Prostate gland (tissue), 2 donors: ENCODE measurements at places on chromosomes 6 and 20. TPM values are rescaled to one million over a fixed set of nuclear protein-coding genes. Genes with fewer than 3 reads are reported as not detected.

The OVOL2 gene
- total RNA-seq, result 34.8 TPM

The DYNLT2 gene
- total RNA-seq, result 7.2 TPM

The PDCD2 gene
- 110 TPM for total RNA-seq

The GFOD1 gene
- total RNA-seq, result 12.2 TPM

DNA sequence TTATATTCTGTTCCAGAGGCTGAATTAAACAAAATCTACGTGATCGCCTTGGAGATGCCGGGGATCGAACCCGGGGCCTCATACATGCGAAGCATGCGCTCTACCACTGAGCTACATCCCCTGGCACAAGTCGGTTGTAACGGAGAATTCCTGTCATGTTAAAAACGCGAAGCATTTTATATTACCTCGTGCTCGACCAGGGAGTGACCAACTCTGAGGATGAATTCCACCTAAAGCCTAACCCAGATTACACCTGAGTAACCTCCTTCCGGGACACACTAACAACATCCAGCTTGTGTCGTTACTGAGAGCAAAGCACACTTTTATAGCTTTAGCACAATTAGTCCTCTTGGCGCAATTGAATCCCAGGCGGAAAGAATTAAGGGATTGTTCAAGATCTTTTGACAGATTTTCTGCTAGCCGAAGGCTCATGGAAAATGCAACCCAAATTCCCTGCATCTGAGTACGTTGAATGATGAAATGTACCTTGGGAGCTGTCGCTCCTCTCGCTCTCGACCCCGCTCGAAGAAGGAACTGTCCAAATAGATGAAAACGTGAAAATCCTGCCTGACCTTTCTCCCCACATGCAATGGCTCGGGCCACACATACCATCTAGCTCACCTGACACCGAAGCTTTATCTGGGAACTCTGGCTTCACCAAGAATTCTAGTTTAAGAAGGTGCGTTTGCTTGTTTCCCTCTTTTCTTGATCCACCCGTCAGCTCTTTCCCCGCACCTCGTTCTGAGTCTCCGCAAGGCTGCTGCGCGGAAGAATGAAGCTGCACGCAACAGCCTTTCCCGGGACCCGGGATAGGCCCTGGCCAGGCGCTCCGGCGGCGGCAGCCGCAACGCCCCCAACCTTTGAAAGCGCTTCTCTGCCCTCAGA lies 148.3 kb downstream of the GPX5 start:
- DNase-seq, result no peak
- H3K36me3 ChIP-seq, result no peaks in the 10 kb centered on the region
- H3K27me3 ChIP-seq, result no peaks in the 10 kb centered on the region
- peak overlapping the region; percentile 4 for H3K4me3 ChIP-seq

DNA sequence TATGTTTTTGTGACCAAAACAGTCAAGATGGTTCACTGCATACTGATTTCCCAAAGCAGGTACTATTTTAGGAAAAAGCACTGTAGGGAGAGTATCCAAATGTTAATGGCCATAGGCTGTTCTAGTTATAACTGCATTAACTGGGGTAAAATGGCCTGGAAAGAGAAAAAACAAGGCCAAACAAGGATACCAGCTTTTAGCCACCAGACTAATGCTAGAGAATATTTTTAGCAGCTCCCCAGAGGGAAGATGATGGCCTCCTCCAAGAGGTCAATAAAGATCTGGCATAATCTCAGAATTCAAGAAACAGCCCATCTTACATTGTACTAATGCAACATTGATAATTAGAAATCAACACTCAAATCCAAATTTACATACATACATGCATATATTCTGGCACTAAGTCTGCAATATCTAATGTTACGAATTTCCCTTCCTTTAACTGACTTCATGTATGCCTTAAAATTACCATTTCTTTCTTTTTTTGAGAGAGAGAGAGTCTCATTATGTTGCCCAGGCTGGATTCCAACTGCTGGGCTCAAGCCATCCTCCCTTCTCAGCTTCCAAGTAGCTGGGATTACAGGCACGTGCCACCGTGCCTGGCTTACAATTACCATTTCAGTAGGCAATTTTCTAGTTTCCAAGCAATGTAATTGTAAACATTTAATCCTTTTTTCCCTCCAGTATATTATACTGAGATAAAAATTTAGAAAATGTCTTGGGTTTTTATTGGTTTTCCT lies 9.3 kb downstream of the COX7A2 start:
- H3K36me3 ChIP-seq, result no peaks in the 10 kb centered on the region
- H3K4me1 ChIP-seq, result no peaks in the 10 kb centered on the region
- no peak overlapping the region for H3K4me3 ChIP-seq
- DNase-seq, result no peak
- no peaks in the 10 kb centered on the region for H3K27me3 ChIP-seq
- H3K27ac ChIP-seq, result no peak overlapping the region

GRCh38 chr6:5468586-5468985 lies 207.3 kb downstream of the FARS2 start:
- DNase-seq, result no peak
- no peaks in the 10 kb centered on the region for H3K4me1 ChIP-seq
- no peaks in the 10 kb centered on the region for H3K27me3 ChIP-seq
- no peaks in the 10 kb centered on the region for H3K36me3 ChIP-seq

DNA sequence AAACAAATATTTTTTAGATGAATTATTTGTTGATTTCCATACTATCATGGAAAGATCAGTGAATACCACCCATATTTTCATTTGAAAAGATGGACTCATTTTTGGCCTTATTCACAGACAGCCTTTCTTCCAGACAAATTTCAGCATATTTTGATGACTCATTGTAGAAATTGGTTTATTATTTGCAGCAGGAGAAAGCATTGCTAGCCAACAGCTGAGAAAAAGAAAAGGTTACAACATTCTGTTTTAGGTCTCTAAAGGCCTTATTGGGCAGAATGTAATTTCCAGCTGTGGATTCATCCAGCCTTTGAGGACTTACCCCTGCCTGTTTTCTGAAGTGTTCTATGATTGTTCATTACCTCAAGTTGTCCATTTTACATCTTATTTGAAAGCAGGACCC lies 201.9 kb downstream of the PLCB4 start:
- no peaks in the 10 kb centered on the region for H3K27me3 ChIP-seq
- DNase-seq, result no peak
- H3K4me3 ChIP-seq, result no peak overlapping the region
- H3K4me1 ChIP-seq, result no peaks in the 10 kb centered on the region
- H3K27ac ChIP-seq, result no peak overlapping the region

GRCh38 chr6:168299541-168300511 lies 19.8 kb downstream of the DACT2 start:
- H3K27me3 ChIP-seq, result no peaks in the 10 kb centered on the region
- H3K4me3 ChIP-seq, result no peak overlapping the region
- no peaks in the 10 kb centered on the region for H3K36me3 ChIP-seq
- no peak overlapping the region for H3K27ac ChIP-seq

- DNase-seq, result no peak
- no peak overlapping the region for H3K4me3 ChIP-seq
- no peaks in the 10 kb centered on the region for H3K36me3 ChIP-seq
Observed at GRCh38 chr20:49466114-49466912, 16.2 kb downstream of the KCNB1 start.

DNA sequence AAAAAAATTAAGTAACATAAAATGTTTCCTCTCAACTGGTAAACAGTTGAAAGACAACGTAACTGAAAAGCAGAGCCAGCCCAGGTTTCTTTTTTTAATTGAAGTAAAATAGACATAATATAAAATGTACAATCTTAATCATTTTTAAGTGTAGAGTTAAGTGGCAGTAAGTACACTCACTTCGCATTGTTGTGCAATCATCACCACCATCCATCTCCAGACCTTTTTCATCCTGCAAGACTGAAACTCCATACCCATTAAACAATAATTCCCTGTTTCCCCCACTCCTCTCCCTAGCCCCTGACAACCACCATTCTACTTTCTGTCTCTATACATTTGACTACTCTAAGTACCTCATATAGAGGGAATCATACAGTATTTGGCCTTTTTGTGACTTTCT lies 395.7 kb downstream of the RNGTT start:
- no peak overlapping the region for H3K27ac ChIP-seq
- DNase-seq, result no peak
- H3K4me3 ChIP-seq, result no peak overlapping the region
- H3K4me1 ChIP-seq, result no peaks in the 10 kb centered on the region
- no peaks in the 10 kb centered on the region for H3K36me3 ChIP-seq

DNA sequence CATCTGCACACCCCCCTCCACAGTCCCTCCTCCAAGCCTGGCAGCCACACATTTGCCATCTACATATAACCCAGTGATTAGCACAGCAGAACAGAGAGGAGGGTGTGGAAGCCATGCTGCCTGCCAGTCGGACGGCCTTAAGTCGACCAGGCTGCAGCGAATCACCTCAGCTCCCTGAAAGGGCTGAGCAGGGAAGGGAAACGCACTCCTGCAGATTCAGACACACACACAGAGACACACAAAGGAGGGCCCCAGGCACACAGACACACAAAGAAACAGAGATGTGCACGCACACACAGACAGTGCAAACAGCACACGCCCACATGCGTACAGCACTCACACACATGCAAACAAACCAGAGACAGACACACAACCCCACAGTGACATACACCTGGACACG lies 11.2 kb upstream of the SIRPA start:
- DNase-seq, result no peak
- H3K27me3 ChIP-seq, result no peaks in the 10 kb centered on the region
- H3K27ac ChIP-seq, result no peak overlapping the region
- no peaks in the 10 kb centered on the region for H3K4me1 ChIP-seq

DNA sequence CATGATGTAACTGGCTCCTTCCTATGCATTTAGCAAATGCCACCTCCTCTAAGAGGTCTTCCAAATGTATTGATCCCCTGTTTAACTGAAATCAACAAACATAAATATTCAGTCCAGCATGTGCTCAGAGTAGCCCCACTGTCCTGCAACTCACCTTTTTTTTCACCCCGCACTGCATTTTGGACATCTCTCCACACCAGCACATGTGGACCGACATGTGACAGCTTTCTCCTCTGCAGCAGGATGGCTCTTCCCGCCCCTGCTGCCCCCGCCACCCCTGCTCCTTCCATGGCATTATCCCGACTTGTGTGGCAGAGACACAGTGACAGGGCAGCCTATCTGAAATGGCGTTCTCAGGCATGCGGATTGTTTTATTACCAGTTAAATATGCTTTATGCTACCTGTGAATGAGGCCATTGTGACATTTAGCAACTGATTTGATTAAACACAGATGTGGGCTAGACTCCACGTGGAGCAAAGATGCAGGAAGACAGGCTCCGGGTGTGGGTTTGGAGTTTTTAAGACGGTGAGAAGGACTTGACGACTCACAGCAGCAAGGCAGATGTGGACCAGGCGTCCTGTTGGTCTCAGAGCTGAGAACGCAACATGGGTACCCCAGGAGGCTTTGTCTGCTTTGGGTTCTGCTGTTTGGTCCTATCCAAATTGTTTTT lies 161.2 kb downstream of the EYA2 start:
- H3K4me1 ChIP-seq, result no peaks in the 10 kb centered on the region
- no peaks in the 10 kb centered on the region for H3K36me3 ChIP-seq
- no peak for DNase-seq
- H3K27ac ChIP-seq, result no peak overlapping the region

DNA sequence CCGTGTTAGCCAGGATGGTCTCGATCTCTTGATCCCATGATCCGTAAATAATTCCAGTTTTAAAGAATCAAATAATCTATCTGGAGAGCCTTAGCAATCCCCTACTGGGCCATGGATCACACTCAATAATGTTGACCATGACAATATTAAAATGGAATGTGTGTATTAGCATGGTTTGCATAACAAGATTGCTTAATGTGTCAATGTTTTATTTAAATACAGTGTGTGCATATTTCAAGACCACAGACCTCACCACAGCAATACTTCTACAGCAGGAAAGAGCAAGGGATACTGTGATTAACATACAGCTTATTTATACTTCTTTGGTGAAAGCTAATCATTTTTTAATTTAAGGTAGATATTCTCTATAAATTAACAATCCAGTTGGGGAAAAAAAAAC lies 470.4 kb downstream of the TFAP2B start:
- H3K27me3 ChIP-seq, result no peaks in the 10 kb centered on the region
- H3K4me3 ChIP-seq, result no peak overlapping the region
- no peak overlapping the region for H3K27ac ChIP-seq

DNA sequence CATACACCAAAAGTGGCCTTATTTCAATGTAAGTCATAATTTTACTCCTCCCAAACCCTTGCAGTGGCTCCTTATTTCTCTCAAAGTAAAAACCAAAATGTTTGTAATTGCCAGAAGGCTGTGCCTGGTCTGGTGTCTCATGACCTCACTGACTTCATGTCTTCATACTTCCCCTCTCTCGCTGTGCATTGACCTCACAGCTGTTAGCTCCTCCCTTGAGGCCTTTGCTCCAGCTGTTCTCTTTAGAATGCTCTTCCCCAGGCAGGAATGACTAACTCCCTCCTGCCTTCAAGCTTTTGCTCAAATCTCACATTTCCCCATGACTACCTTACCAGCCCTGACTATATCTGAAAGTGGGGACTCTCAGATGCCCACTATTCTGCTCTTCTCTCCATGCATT lies 83.3 kb downstream of the MTFR2 start:
- H3K27ac ChIP-seq, result no peak overlapping the region
- no peaks in the 10 kb centered on the region for H3K4me1 ChIP-seq
- no peaks in the 10 kb centered on the region for H3K36me3 ChIP-seq
- no peaks in the 10 kb centered on the region for H3K27me3 ChIP-seq
- no peak for DNase-seq

DNA sequence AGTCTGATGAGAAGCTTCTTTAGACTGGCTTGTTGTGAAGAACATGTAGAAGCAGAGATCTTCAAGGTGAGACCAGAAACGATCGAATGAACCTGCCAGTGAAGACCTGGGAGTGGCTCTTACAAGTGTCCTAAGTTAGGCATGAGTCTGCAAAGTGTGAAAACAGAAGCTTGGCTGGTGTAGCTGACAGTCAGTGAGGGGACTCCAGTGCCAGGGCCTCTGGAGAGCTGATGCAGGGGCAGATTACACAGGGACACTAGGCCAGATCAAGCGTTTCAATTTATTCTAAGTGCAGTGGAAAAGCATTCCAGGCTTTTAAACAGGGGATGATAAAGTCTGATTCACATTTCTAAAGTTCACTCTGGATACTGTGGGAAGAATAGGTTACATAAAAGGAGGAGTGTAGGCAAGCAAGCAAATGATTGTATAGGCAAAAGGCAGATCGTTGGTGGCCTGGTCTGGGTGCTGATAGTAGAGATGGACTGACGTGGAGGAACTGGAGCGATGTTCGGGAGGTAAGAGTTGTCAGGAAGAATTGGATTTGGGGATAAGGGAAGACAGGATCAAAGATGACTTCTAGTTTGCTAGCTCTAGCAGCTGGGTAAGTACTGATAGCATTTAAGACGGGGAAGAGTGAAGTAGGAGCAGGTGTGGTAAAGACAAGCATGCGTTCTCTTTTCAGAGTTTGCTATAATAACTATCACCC lies 133.5 kb downstream of the MAN1A1 start:
- DNase-seq, result no peak
- H3K36me3 ChIP-seq, result no peaks in the 10 kb centered on the region
- H3K27ac ChIP-seq, result no peak overlapping the region

- H3K27ac ChIP-seq, result no peak overlapping the region
- H3K27me3 ChIP-seq, result no peaks in the 10 kb centered on the region
- DNase-seq, result no peak
- no peak overlapping the region for H3K4me3 ChIP-seq
- H3K4me1 ChIP-seq, result no peaks in the 10 kb centered on the region
Observed at GRCh38 chr6:103872678-103873077, 987.0 kb downstream of the HACE1 start.
